ENCODE measurements at places on chromosomes 2 and 18. TPM values are rescaled to one million over a fixed set of nuclear protein-coding genes. Genes with fewer than 3 reads are reported as not detected.

MC5R gene
- not detected for total RNA-seq

NGEF gene
- total RNA-seq = 3.9 TPM

NTSR2 gene
- total RNA-seq = 0.10 TPM

DNA sequence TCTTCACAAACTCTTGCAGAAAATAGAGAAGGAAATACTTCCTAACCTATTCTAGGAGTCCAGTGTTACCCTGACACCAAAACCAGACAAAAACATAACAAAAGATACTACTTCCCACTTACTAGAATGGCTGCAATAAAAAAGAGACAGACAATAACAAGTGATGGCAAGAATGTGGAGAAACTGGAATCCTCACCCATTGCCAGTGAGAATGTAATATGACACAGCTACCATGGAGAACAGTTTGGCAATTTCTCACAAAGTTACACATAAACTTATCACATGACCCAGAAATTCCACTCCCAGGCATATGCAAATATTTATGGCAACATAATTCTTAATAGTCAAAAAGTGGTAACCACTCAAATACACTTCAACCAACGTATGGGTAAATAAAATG is 209.8 kb upstream of the CTAGE1 start:
- DNase-seq = no peak

DNA sequence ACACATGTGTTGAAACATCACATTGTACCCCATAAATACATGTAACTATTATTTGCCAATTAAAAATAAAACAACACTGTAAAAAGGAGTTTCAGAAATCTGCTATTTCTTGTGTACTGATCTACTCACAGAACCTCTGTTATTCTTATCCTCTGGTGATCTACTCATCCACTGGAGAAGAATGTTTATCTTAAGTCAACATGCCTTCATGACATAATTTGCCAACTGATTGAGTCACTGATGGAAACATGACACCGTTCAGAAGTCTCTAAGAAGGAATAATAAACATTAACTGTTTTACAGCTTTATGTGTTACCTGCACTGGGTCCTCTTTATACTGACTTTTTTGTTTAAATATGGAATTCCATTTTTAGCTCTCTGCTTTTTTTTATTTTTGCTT is 555.2 kb downstream of the DCDC2C start:
- DNase-seq = no peak

DNA sequence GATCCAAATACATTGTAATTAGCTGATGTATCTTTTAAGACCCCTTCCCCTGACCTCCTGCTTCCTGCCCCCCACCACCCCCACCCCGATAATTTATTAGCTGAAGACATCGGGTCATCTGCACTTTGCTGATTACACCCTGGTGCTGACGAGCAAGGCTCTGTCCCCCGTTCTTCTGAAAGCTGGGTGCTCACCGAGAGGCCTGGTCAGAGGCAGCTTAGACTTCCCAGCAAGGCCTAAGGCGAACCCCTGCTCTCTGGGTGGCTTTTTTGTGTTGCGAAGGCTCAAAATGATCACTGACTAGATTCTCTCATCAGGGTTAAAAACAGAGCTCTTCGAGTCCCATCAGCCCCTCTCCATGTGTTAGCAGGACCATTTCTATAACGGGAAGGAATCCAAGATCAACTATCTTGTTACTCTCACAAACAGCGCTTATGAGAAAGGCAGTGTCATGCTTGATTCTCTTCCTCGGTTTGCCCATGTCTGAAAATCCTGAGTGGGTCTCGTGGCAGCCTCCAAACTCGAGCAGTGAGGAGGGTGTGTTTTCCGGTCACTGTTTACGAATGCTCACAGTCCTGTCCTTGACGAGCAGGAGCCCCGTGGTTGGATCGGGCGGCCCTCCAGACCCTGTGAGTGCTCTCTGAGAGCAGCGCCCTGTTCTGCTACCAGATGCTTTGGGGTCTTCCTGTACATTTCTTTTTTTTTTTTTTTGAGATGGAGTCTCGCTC is 201.6 kb downstream of the HDAC4 start:
- peak; percentile 45 for DNase-seq

DNA sequence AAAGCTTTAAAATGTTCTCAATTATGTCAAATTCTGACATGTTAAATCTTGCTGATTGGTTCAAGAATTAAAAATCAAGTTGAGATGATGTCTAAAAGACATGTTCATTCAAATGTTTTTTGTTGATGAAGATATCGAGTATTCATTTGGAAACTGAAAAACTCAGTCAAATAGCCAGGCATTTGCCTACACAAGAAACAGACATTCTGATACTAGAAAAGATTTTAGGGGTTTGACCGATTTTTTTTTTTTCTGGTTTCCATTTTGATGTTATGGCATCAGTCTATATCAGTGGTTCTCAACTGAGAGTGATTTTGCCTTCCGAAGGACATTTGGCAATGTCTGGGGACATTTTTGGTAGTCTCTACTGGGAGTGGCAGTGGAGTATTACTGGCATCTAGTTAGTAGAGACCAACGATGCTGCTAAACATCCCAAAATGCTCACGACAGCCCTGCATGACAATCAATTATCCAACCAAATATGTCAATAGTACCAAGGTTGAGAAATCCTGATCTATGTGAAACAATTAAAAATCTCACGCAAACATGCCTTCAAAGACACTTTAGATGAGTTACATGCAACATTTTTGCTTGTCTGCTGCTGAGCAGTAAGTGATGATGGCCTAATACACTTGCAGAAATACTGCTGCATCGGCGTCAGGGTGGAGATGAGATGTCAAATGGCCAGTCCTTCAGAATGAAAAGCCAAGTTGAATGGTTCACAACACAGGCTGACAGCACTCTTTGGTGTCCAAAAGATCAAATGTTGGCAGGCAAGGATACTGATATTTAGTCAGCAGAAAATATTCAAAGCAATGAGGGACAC is 12.5 kb downstream of the RASGRP3 start:
- DNase-seq = no peak

GRCh38 chr2:135265960-135266490 is 213.9 kb downstream of the RAB3GAP1 start:
- no peak for DNase-seq

GRCh38 chr18:42548493-42548892 is 567.0 kb downstream of the RIT2 start:
- DNase-seq = no peak

GRCh38 chr2:221677688-221678087 is 105.6 kb upstream of the EPHA4 start:
- no peak for DNase-seq

GRCh38 chr2:104774631-104775030 is 79.3 kb upstream of the POU3F3 start:
- no peak for DNase-seq

GRCh38 chr2:67290451-67291290 is 106.5 kb upstream of the ETAA1 start:
- peak; percentile 24 for DNase-seq
